CD4-positive, alpha-beta T cell treated with Interleukin-6 for 4 hours (primary cell): ENCODE measurements at places on chromosomes 5 and 9.
A peak's percentile ranks its signal among the peaks of the same experiment; 100 is the strongest.

DNA sequence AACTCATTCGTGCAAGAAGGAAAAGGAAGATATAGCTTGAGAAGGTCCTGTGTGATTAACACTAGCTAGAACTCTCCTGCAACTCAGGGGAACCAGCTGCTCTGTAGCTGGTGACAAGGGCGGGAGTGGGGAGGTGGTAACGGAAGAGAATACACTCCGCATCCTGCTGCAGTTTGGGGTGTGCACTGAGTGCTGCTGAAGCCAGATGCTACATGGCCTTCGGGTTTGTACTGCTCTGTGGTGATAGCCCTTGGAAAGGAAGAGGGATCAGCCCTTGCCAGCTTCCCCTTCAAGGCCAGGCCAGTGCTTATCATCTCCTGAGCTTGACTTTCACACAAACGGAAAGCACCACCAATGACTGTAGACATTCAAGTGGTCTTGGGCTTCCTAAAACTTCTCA is 34.3 kb downstream of the FRMD3 start:
- no peak for DNase-seq

DNA sequence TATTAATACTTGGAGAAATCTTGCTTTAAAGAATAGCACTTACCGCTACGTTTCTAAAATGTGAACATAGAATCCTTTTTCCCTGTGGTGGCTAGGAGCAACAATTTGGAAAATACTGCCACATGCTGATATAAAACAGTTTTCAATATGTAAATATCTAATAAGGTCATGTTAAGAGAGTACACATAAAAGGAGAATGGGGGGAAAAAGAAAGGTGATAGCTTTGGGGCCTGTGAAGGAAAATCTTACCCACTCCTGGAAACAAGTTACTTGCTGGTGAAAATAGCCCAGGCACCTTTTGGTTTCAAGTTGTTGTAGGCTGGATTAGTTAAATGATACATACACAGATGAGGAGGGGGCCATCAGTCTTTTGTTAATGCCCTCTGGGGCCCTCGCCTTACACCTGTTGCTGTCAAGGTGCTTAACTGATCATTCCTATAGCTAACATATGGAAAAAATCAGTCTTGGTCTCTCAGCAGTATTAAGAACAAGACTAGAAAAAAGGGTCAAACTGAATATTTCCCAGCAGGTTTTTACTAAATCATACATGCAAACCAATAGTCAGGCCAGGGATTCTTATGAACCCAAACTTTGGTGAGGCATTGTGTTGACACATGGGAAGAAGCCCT is 24.1 kb downstream of the FYB1 start:
- no peak for DNase-seq

GRCh38 chr5:10460252-10460906 is 18.7 kb downstream of the ROPN1L start:
- DNase-seq, result no peak

DNA sequence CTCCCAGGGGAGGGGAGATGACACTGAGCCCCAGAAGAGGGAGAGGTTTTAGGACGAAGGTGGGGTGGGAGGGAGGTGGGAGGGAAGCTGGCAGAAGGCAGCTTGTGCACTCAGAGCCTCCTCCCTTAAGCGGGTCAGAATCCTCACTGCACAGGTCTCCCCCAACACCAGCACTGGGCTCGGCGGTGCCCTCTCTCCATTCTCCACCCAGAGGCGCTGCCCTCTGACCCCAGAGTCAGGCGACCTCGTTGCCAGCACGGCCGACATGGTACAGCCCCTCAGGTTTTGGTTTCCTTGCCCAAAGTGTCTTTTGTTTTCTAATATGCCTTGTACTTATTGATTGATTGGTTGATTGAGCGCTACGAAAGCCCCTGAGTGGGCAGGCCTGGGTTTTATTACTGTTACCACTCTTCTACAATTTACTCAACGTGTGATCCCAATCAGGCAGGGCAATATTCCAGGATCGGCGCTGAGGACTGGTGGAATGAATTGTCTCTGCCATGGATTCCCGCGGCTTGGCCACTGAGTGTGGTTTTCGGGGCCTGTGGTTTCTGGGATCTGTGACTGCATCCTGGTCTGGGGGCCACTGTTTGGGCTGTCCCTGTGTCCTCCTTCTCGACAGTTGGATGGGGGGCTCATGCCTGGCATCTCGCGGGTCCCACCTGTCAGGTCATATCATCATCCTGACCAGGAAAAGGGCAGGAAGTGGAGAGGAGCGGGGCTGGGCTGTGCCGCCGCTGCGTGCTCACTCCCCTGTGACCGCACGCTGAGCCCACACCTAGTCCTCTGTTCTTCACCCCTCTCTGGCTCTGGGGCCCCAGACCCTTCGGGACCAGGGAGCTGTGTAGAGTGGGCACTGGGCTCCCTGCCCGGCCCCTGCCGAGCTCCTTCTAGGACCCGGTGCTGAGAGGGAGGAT is 9.6 kb upstream of the FCN2 start:
- no peak for DNase-seq

DNA sequence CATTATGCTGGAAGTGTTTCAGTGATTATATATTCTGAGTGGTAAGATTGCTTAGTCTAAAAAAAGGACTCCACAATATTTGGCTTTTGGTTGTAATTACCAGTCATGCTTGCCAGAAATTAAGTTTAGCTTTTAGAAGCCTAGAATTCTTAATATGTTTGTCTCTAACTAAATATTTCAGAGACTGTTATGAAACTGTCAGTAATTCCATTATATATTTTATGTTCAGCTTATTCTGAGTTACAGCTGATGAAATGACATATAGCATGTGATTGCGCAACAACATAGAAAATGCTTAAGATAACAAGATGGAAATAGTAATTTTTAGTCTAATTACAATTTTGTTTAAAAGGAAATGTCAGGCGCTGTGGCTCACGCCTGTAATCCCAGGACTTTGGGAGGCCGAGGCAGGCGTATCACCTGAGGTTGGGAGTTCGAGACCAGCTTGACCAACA is 44.2 kb downstream of the KIAA1958 start:
- DNase-seq, result no peak

GRCh38 chr5:147382776-147383175 is 127.1 kb downstream of the DPYSL3 start:
- no peak for DNase-seq

DNA sequence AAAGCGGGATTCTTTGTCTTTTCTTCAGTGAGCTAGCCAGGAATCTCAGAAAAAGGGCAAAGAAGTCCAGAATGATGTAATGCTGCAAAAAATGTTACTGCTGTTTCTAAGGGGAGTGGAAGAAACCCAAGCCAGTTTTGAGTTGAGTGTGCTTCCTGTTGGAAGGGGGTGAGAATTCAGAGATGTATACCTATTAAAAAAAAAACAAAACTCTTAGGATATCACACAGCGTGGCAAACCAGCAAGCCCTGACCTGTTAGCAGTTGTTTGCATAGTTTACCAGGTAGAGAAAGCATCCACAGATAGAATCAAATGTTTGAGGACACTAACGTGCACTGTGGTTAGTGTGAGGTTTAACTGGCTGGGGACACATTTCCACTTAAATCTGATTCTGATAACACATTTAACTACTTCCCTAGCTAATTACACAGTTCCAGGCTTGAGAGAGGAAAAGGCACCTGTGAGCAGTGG is 11.4 kb downstream of the BASP1 start:
- no peak for DNase-seq

DNA sequence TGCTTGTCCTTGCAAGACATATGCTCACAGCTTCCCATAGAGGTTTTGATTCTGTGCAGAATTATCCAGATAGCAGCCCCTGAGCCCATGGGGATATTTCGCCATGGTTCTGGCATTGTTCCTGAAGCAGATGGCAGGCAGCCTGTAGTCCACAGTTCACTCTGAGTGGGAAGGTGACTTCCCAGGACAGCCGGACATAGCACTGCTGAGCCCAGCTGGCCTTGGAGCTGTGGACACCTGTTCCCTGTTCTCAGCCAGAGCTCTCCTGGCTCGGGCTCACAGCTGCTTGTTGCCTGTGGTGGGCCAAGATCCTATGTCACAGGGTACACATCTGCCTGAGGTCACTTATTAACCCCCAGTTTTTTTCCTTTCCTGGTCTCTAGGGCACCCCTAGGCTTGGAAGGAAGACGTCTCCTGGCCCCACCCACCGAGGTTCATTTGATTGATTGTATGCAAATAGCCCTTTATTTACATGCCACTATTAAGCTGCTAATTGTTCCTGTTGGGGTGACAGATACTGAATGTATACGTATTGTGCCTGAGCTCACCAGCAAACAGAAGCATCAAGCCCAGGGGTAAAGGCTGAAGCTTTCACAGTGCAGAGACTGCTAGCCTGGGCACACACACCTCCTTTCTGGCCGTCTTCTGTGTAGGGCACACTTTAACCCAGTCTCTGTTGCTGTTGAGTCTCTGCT is 96.6 kb upstream of the DMRT1 start:
- no peak for DNase-seq

GRCh38 chr9:135715056-135715595 is 13.1 kb downstream of the KCNT1 start:
- DNase-seq, result no peak

GRCh38 chr5:65876496-65876895 is 49.9 kb upstream of the ERBIN start:
- DNase-seq, result no peak

DNA sequence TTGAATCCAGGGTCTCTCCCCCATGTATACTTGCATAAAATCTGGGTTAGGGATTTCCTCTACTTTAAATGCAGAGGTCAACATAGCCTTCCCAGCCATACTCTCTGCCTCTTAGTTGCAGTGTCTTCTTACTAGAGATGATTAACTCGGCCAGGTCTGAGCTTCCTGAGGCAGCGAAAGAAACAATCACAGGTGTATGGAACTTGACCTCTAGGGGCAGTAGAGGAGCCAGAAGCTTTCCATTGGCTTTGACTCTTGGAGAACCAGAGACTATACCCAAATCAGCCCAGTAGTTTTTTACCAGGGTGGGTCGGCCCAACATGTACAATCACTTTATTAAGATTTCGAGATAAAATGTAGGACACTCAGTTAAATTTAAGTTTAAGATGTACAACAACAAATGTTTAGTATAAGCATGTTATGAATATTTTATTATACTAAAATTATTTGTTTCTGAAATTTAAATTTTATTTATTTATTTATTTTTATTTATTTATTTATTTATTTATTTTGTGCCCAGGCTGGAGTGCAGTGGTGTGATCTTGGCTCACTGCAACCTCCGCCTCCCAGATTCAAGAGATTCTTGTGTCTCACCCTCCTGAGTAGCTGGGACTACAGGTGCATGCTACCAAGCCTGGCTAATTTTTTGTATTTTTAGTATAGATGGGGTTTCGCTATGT is 48.0 kb upstream of the DMRT3 start:
- DNase-seq, result no peak

GRCh38 chr9:86282979-86283535 is 719 bp upstream of the ISCA1 start:
- no peak for DNase-seq

GRCh38 chr9:132430998-132431397 is 21.0 kb downstream of the CFAP77 start:
- no peak for DNase-seq

DNA sequence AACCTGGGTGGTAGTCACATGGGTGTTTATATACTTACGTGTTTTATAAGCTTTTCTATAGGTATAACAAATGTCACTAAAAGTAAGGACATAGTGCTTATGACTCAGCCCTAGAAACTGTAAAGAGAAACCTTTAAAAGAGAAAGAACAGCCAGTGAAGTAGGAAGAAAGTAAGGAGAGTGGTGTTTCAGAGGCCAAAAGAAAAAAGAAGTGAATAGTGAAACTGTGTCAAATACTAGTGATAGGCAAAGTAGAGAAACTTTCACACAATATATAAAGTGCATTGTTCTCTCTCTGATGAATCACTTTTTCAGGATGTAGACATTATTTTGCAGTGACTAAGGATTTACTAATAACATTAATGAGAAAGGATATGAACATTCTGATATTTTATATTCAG is 74.2 kb upstream of the SUSD1 start:
- DNase-seq, result no peak

DNA sequence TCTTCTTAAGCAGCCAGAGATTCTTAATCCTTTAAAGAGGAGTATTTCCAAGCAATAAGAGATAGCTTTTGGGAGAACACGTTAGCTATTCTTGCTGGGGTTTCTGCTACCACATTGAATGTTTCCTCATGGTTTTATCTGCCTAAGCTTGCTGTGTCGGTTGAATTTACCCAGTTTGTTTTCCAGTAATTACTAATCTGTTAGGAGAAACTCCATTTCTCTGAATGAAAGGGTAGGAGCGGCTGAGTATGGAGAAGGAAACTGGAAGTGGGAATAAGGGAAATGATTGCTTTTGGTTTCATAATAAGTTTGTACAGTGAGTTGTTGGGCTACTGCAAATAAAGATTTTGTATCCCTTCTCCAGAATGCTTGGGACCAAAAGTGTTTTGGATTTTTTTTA is 1.2 kb downstream of the JAK2 start:
- no peak for DNase-seq

DNA sequence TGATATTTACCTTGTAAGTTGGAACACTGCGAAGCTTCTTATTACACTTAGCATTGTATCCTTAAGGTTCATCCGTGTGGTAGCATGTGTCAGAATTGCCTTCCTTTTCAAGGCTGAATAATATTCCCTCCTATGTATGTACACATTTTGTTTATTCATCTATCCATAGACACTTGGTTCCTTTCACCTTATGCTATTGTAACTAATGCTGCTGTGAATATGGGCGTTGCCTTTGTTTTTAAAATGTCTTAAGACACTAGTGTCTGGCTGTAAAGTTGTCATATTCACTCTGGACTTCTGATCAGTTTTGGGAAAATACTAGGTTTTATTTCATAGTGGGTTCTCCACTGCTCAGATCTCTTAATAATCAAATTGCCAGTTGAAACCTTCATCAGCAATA is 383.3 kb upstream of the PRR16 start:
- no peak for DNase-seq

GRCh38 chr9:87592554-87593358 is 95.1 kb downstream of the DAPK1 start:
- DNase-seq, result no peak

GRCh38 chr9:15416880-15417279 is 5.8 kb upstream of the SNAPC3 start:
- peak; percentile 62 for DNase-seq

- peak; percentile 76 for DNase-seq
Observed at GRCh38 chr5:172713113-172713808, 57.7 kb downstream of the DUSP1 start.

GRCh38 chr9:101458963-101459631 is 23.5 kb upstream of the ALDOB start:
- no peak for DNase-seq

- DNase-seq, result no peak
Observed at GRCh38 chr9:112020680-112021596, 124.3 kb downstream of the UGCG start.

GRCh38 chr5:38445374-38446028 is 110.9 kb downstream of the LIFR start:
- DNase-seq, result no peak

DNA sequence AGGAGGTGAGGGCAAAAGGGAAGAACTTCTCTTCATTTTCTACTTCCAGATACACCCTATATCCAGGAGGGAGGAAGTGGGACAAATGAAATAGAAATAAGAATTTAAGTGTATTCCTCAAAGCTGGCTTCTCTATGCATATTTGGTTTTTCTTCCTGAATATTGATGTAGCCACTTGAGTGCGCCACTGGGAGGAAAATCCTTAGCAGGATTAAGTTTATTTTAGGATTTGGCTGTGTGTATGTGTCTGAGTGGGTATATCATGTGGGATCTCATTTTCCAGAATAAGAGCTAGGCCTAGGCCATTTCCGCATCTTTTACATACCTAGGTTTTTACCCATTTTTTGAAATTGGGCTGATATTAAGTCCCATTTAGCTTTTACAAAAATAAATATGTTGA is 42.5 kb downstream of the MAP1B start:
- no peak for DNase-seq
